8988T (cell line): ENCODE measurements at places on chromosomes 3 and 15.

DNA sequence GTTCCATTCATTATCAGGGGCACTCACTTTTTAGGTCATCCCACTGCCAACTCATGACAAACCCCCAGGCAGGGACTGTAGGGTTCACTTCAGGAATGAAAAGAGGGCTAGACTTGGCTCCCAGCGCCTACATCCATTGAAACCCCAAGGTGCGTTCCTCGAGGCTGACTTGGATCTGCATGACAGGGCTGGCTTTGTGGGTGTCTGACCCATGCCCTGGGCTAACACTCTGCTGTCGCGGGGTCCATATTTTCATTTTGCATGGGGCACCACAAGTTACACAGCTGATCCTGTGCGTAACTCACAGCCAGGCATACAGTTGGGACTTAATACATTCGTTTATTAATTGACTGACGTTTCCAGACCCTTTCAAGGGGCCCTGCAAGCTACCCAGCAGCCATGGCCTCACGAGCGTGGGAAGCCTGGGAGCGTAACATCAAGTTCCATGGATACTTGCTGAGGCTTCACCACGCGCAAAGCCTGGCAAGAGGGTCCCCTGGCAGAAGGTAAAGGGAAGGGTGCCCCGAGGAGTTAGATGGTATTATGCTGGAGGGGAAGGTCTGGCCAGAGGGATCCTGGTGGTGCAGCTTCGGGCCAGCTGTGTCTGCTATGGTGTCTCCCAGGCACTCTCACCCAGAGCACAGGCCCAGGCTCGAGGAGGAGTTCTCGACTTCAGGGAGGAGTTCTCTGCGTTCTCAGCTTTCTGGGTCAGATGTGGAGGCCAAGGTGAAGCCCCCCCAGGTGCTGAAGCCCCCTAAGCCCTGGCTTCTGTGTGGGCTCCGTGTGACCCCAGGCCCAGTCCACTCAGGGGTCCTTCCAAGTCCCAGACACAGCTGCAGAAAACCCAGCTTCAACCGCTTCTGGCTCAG is 85.4 kb downstream of the ADAMTS17 start:
- no peak for DNase-seq

DNA sequence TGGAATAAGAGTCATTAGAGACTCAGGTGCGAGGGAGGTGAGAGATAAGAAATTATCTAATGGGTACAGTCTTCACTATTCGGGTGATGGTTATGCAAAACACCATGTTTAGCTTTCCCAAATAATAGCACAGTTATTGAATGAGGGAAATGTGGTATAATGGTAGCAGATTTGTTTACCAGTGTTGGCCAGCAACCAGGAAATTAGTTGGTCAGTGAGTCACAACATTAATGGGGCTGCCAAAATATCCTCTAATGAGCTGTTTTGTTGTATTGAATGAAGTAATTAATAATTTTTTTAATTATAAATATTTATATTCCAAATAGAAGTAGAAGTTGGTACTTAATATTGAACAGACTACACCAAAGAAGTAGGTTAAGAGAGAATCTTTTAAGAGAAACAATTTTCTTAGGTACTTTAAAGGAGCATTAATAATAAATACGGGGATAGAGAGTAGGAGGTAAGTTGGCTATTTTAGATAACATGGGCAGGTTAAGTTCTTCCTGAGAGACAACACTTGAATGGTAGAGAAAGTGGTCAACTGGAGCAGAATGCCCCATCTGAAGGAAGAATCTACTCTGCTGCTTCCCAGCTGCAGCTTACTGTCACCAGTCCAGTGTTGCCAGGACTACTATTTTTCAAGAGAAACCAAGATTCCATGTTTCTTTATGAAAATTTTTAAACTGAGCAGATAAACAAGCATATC is 218.8 kb downstream of the UBE2E2 start:
- DNase-seq = no peak

DNA sequence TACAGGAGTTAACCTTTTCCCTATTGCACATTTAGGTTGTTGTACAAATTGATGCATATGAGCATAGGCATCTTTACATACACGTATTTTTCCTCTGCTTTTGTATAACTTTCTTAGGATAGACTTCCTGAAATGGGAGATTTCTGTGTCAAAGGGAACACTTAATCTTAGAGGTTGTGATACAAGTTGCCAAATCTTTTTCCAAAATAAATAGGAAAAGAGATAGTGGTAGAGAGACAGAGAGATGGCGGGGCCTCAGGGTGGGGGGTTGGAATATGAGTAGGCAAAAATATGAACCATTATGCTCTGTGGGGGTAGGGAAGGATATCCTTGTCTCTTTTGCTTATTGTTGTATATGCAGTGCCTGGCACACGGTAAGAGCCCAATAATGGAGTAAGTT is 70.7 kb upstream of the UBE2E1 start:
- no peak for DNase-seq

DNA sequence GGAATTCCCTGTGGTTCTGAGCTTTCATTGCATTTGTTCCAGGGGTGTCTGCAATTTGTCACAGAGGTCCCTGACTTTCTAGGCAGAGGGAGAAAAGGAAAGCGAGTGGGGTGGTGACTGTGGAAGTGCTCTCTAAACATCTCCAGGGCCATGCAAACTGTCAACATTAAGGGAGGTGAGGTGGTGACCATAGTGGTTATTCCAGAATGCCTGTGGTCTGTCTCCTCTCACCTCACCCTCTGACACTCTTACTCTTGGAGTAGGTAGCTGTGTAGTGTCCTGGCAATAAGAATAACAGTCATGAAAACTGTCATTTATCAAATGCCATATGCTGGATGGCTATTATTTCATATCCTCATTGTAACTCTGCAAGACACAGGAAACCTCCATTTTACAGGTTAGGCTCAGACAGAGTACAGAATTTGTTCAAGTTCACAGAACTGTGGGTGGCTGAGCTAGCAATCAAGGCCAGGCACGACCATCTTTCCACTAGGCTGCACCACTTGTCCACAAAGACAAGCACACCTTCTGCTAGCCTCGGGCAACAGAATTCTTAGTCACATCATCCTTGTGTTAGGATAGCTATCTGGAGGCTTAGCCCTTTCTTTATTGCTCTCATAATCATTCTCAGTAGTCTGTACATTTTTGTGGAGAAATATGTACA is 179.4 kb downstream of the CD47 start:
- DNase-seq = no peak

GRCh38 chr3:161101609-161102008 is 3.5 kb downstream of the B3GALNT1 start:
- no peak for DNase-seq

DNA sequence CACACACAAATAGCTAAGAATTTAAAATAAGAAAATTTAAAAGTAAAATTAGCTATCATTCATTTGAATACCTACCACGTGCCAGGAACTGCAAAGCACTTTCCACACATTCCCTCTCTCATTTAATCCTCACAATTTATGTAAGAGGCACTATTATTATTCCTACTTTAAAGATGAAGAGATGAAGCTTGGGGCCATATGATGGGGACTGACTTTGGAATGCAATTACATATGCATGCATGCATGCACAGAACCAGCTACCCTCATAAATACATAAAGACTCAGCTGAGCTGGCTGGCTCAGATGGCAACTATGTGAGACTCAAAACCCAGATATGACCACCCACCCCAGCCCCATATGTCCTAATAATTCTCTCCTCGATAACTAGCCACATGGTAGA is 31.7 kb upstream of the THUMPD3 start:
- no peak for DNase-seq

DNA sequence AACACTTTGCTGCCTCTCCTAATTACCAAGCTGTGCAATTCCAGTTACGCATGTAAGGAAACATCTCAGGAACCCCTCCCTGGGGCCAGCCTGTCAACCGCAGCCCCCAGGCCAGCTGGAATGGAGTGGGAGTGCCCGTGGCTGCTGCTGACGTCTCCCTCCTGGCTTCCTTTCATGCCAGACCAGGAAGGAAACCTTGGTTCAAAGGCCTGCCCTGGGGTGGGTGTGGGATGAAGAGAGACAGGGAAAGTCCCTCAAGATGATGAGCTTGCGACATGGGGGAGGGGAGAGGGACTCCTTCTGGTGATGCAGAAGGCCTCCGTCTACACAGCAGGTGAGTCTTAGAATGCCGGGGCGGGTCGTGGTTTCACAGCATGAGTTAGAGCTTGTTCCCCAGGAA is 11.4 kb upstream of the CYP11A1 start:
- DNase-seq = no peak

DNA sequence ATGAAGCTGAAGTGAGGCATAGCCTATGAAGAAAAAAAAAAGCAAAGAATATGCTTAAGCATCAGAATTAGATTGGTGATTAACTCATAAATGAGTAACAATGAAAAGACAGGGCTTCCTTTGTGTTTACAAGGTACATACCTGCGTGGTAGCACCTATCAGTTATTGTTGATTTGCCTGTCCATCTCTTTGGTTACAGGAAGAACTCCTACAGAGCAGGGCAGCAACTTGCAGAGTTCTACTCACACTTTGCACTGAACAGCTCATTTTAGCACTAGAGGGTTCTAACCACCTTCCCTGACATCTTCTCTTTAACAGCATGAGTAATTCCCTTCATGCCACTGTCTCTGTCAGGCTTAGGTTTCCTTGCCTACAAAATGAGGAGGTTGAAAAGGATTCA is 166.0 kb downstream of the DPH6 start:
- DNase-seq = no peak

GRCh38 chr3:18533039-18533438 is 107.9 kb upstream of the SATB1 start:
- DNase-seq = no peak

GRCh38 chr3:27165321-27165721 is 203.9 kb downstream of the NEK10 start:
- no peak for DNase-seq

GRCh38 chr15:70114221-70114620 is 16.5 kb upstream of the TLE3 start:
- DNase-seq = no peak

GRCh38 chr3:185406121-185406620 is 43.2 kb downstream of the MAP3K13 start:
- no peak for DNase-seq

- no peak for DNase-seq
Measured at GRCh38 chr15:70045045-70045444, 52.7 kb downstream of the TLE3 start.

- DNase-seq = no peak
Measured at GRCh38 chr3:126346466-126346865, 10.7 kb downstream of the KLF15 start.

DNA sequence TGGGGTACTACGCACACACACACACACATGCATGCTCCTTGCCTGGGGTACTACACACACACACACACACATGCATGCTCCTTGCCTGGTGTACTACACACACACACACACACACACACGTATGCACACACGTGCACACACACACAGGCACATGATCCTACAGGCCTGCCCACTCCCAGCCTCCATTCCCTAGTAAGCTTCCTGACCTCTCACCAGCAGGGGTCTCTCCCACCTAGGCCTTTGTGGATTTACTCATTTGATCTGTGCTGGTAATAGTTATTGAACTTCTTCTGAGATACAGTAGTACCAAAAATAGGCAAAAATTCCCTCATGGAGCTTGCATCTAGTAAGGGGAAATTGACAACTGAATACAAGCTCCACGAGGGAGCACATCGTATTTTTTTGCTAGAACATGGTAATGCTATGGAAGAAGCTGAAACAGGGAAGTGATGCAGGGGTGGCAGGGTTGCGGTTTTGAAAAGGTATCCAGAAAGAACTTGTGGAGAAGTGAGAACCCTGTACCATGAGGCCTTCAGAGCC is 19.1 kb downstream of the TTC21A start:
- no peak for DNase-seq

DNA sequence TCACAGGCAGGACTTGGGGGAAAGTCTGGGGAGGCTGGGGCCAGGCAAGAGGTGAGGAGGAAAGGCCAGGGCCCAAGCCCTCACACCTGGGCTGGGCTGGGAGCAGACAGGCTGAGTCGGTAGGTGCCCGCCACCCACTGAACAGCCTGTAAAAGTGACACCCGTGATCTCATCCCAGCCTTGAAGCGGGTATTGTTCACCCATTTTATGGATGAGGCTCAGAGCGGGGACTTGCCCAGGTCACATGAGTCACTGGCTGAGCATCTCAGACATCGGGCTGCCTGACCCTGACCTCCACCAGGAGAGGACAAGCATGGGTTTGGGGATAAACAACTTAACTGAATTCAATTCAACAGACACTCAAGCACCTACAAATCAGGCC is 52.0 kb upstream of the CTSH start:
- no peak for DNase-seq

DNA sequence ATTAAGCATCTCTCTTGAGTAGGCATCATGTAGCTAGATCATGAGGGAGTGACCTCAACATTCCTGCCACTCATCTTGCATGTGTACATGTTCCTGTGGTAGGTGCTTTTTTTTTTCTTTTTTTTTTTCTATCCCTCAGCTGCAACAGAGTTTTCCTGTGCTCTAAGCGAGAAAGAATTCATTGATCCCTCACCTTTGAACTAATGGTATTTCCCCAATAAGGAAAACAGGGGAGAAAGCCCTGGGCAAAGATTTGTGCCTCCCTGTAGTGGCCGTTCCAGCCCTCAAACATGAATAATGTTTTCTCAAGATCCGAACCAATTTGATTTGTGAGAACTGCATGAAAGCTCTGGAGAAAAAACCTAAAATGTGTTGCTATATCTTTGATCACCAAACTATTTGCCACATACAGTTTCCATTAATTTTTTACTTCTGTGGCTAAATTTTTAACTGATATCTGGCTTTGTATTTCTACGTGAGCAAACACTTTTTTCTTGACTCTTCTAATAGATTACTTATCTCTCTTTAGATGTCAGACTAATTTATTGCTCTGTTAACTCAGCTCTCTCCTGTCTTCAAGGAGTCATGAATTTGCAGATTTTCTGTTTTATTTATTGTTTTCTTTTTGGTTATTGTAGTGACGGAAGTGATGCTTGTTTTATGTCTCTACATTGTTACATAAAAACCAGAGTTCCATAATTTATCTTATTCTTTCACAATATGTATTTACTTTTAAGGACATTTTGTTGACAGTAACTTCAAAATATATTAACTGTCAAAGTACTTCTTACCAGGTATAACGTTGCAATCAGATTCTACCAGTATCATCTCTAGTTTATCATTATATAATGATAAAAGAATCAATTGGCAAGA is 1396.5 kb downstream of the OTOL1 start:
- DNase-seq = no peak

- no peak for DNase-seq
Measured at GRCh38 chr15:83372434-83372891, 74.7 kb upstream of the SH3GL3 start.

- peak; percentile 65 for DNase-seq
Measured at GRCh38 chr15:74901612-74902063, 5.0 kb downstream of the FAM219B start.

DNA sequence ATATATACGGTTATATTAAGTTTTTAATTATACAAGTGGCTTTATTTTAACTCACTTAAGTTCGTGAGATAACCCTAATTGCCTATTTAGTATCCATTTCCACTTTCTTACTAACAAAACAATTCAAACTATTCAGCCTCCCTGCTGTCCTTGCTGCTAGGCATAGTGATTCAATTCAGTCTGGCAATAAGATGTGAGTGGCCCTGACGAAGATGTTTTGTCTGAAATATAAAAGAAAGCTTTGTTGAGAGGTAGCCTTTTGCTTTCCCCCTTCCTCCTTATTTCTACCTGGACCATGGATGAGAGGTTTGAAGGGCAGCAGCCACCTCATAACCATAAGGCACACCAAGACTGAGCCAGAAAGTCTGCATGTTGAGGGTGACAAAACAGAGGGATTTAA is 89.3 kb upstream of the TRIM42 start:
- no peak for DNase-seq
